ENCODE measurements at places on chromosomes 3 and 15.

- DNase-seq, result no peak
Measured at GRCh38 chr15:78232951-78233350, 1.4 kb downstream of the ACSBG1 start.

DNA sequence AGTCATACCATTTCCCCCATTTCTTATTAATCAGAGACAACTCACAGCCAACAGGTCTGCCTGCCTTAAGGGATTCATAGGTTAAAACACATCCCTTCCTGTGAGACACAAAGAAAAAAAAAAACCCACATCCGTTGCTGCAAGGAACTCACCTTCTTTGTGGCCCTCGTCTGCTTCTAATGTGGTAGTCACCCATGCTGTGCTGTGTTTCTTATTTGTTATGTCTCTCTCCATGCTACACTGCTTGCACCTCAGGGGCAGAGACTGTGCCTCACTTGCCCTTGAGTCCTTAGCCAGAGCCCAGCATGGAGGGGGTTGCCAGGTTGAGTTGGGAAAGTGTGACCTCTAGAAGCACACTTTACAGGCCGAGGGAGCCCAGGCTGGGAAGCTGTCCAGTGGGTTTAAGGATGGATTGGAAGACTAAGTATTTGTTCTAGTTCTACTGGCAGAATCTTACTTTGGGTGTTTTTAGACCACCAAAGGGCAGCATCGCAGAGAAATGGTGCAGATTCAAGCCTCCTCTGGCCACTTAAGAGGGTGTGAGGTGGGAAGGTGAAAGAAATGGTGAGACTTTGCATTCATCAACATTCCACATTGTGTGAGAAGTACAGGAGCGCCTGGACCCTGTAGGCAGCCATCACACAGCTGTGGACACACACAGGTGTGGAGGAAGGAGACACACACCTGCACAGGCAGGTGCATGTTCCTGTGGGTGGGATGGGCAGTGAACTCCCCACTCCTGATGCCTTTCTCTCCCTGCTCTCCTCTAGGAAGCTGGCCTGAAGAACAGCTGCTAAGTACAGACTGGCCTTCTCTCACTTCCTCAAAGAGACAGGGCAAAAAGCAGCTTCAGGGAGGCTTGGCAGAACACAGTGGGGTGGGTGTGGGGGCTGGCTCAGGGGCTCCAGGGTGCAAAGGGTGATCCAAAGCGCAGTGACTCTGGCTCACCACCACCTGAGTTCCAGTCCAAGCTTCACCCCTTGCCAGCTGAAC, 48.8 kb downstream of the GLB1 start:
- peak; percentile 25 for DNase-seq

GRCh38 chr3:172698631-172699030, 12.2 kb downstream of the NCEH1 start:
- no peak for DNase-seq

- DNase-seq, result no peak
Measured at GRCh38 chr3:180142041-180142440, 105.3 kb upstream of the PEX5L start.

- DNase-seq, result no peak
Measured at GRCh38 chr3:50624634-50625033, 7.7 kb downstream of the MAPKAPK3 start.

DNA sequence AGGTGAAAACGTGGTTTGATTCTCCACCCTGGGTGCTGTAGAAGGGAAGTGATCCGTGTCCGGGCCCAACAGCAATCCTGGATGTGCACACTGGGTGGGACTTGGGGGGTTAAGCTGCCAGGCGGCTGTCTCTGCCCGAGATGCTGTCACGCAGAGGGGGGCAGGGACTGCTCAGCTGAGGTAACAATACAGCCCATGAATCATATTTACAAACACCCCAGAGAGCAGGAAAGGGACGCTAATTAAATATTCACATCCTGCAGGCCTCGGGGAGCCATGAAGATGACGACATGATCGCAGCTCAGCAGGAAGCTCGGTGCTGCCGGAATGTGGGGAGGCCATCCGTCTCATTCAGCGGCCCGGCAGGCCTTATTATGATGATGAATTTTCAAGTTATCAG, 17.9 kb upstream of the CRABP1 start:
- peak; percentile 88 for DNase-seq

GRCh38 chr3:122758877-122759560, 34.6 kb downstream of the HSPBAP1 start:
- DNase-seq, result no peak

- peak; percentile 80 for DNase-seq
Measured at GRCh38 chr3:32495085-32495484, 7.6 kb downstream of the CMTM6 start.

DNA sequence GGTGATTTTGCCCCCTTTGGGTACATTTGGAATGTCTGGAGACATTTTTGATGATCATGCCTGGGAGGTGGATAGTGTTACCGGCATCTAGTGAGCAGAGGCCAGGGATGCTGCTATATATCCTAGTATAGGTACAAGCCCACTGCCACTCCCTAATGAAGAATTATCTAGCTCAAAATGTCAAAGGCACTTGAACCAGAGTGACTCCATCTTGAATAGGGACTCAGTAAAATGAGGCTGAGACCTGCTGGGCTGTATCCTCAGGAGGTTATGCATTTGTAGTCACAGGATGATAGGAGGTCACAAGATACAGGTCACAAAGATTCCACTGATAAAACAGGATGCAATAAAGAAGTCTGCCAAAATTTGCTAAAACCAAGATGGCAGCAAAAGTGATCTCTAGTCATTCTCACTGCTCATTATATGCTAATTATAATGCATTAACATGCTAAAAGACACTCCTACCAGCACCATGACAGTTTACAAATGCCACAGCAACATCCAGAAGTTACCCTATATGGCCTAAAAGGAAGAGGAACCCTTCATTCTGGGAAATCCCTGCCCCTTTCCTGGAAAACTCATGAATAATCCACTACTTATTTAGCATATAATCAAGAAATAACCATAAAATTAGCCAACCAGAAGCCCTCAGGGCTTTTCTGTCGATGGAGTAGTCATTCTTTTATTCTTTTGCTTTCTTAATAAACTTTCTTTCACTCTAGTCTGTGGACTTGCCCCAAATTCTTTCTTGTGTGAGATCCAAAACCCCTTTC, 40.0 kb upstream of the FAM3D start:
- DNase-seq, result no peak

DNA sequence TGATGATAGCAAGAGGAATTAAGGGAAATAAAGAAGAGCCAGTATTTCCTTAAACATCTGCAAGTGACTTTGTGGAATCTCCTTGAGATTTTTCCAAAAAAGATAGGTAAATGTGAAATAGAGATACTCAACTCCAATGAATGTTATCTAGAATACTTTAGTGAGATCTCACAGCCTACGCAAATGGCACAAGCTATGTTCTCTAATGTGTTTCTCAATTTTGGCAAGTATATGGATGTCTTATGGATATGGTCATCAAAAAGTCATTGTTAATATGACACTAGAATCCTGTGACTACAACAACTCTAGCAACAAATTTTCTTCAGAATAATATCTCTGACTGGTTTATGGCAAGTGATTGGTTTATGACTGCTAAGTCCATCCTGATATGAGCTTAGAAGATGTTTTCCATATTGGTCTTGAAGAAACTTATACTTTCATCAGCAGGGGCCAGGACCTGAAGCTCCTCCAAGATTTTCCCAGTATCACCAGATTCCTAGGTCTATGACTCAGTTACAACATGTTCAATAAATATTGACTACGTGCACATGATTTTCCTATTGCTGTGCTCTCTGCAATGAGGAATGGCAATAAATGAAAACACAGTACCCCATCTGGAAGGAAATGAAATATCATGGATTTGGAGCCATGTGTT, 170.9 kb upstream of the THBS1 start:
- no peak for DNase-seq
